ENCODE measurements at places on chromosomes 4 and X.

GRCh38 chrX:1212532-1212931 is at the start of gene CRLF2:
Gene CRLF2 (minus strand): TSS chrX:1212649. CDS start chrX:1212634, 15 bp downstream.
- no peak for DNase-seq

DNA sequence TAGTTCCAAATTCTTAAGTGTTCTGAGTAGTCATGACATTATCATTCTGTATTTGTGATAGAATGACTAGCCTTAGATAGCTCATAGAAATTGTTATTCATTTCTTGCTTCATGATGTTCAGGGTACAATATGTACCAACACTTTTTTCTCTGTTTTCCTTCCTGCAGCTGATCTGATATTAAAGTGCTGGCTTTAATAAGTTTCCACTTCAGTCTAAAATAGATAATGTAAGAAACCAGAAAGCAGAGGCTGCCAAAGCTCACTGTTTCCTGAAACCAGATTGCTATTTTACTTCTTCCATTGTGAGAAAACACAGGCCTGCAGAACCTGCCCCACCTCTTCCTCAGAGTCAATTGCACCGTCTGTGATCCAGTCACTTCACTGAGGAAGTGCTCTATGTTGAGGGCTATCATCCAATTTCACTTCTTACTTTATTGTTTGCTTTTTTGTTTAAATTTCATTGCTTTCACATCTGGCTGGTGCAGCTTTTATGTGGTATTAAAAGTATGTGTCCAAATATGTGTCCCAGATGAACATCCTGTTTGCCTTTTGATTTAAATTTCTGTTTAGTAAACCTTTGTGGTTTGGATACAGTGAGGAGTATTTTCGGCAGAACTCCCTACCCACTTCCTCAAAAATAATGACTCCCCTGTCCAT is 652.1 kb downstream of the ANKRD50 start:
- DNase-seq: no peak

GRCh38 chrX:46737041-46737440 is 21.9 kb downstream of the SLC9A7 start:
- no peak for DNase-seq

- DNase-seq: no peak
Measured at GRCh38 chrX:11678158-11678557, 12.4 kb upstream of the ARHGAP6 start.

GRCh38 chr4:55069248-55069647 is 56.1 kb downstream of the KDR start:
- DNase-seq: no peak

- DNase-seq: no peak
Measured at GRCh38 chr4:186666750-186667149, 56.9 kb downstream of the FAT1 start.

DNA sequence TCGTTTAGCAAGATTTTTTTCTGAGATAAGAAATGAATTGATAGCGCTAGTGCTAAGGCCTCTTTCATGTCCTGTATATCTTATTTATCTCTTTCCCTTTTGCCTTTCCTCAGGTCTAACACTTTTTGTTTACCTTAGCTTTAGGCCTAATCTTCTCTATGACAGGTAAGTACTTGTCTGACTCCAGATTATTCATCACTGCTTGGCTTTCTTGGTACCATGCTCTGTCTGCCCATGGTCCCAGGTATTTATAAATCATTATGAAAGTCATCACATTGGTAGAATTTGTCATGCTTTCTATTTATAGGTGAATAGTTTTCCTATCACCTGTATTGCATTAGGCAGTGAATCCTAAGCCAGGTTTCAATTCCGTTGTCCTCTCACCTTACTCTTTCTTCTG is 99.5 kb upstream of the CTSO start:
- DNase-seq: no peak

GRCh38 chr4:13849778-13850177 is 222.3 kb upstream of the BOD1L1 start:
- DNase-seq: no peak

DNA sequence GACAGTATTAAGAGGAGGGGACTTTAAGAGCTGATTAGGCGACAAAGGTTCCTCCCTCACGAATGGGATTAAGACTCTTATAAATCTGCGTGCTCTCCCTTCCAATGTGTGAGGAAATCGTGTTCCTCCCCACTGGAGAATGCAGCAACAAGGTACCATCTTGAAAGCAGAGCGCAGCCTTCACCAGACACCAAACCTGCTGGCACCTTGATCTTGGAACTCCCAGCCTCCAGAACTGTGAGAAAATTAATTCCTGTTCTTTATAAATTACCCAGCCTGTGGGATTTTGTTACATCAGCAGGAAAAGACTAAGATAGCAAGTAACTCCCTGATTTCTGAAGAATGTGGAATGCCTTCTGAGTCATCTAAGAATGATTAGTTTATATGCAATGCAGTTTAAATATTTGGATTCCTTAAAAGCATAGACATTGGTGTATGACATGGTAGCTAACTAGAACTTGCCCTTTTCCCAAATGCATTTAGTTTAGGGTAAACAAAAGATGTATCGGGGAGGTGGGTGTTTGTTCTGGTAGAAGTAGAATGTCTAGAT is 86.1 kb downstream of the USP46 start:
- no peak for DNase-seq

DNA sequence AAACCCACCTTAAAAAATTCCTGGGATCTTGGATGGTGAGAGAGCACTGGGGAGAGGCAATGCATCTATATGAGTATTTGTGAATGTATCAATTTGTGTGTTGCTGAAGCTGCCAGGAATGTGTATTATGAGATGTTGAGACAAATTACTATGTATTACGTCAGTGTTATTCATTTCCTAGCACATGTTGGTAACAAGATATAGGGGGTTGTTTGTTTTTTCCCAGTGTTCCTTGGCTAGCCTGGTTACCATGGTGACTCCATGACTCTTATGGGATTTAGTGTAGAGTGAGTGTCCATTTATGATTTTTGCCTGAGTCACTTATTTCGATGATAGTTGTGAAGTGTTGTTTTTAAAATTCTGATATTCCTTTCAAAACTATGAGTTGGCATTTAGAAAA is 65.6 kb downstream of the RAB40A start:
- DNase-seq: no peak

GRCh38 chrX:7264399-7264798 is 116.4 kb upstream of the PUDP start:
- DNase-seq: no peak

GRCh38 chr4:25069014-25069413 is 38.3 kb upstream of the LGI2 start:
- no peak for DNase-seq

DNA sequence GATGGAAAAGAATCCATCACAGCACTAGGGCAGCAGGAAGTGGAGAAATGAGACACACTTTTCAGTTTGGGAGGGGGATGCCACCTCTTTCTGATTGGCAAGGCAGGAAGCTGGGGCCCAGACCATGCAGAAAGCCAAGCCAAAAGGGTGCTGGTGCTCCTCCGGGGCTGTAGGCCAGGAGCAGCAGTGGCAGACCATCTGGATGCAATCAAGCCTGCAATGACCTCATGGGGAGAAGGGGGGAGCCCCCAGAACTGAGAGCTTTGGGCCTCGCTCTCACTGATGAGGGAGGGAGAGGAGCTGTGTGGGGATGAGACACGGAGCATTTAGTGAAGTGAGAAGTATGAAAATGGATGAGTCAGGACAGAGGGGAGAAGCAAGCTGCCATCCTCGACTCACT is 141.3 kb upstream of the NALF2 start:
- no peak for DNase-seq

All from NCI-H1092 treated with DMSO at 0.1 percent for 48 hours (cell line).